Stimulated activated CD4-positive, alpha-beta T cell treated with anti-CD3 and anti-CD28 coated beads, Interleukin-4, amount 100 ng/mL, for 4 hours (primary cell): ENCODE measurements at places on chromosomes 11 and 22.

DNA sequence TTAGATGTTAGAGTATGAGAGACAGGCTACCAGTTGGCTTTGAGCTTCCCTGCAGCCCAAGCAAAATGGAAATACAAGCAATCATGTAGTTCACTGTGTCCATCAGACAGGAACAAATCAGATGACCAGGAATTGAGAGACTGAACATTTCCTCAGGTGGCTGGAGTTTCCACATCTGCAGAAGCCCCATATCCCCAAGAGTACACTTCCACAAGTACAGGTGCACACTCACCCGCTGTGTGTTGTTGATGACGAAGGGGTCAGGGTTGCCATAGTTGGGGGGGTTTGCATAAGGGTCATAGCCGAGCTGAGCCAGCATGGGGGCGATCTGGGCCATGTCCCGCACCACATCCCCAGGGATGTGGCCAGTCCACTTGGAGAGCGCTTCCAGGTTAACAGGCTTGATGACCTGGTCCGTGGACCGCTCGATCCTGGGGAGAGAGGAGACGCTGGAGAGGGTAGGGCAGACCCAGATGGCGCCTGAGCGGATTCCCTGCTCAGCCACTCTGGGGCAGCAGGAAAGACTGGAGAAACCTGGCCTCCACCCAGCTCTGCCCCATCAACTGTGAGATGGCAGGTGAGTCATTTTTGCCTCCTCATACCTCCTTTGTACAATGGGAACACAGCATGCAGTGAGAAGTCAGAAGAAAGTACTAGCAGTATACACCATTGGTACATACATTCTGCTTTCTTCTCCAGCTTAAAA lies 23.9 kb upstream of the TFIP11 start:
- DNase-seq, result no peak

DNA sequence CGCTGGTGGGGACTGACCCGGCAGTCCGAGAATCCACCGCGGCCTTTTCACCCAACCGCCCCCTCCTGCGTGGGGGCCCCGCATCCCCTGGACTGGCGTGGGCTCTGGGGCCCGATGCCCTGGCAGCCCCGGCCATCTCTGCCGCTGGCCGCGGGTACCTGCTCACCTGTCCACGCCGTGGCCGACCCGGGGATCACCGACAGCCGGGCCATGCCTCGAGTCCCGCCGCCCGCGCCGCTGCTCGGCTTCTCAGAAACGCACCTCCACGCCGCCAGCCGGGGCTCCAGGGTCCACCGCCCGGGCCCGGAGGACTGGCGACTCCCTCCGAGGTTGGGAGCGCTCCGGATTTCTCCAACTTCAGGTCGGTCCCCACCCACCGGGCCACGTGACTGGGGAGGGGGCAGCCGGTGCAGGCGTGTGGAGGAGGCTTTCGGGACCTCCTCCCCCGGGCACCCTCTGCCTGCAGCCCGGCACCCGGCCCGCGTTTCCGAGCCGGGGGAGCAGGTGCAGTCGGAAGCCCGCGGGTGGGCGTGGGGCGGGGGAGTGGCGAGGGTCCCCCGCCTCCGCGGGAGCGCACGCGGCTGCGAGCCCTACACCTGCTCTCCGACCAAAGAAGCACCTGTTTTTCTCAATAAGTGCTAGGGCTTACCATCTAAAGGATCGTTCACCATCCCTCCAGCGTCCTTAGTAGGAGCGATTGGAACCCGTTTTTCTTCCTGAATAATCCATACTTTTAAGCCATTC lies 554 bp upstream of the NRIP3 start:
- DNase-seq, result peak; percentile 44

DNA sequence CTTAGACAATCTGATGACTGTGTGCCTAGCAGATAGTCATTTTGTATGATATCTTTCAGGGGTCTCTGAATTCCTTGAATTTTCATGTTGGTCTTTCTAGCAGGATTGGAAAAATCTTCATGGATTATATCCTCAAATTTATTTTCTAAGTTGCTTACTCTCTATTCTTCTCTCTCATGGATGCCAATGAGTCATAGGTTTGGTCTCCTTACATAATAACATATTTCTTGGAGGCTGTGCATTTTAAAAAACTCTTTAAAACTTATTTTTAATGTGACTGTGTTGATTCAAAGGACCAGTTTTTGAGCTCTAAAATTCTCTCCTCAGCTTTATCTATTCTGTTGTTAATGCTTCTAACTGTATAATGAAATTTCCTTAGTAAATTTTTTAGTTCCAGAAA lies 198.7 kb downstream of the AASDHPPT start:
- DNase-seq, result no peak

DNA sequence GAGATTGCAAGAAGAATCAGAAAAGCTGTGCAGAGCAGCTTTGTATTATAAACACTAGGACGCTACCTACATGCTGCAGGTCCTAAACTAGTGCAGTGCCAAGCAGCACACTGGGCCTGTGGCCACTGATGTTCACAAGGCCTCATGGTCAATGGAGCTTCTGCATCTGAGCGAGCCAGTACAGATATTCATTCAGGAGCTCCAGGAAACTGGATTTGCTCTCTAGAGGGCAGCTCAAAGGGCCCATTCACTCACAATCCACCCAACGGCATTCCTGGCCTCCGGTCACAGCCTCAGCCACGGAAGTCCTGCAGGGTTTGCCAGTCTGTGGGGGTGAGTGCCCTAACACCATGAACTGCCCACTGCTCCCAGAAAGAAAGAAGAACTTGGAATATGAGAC lies 5.8 kb upstream of the TBC1D10A start:
- no peak for DNase-seq

- no peak for DNase-seq
Measured at GRCh38 chr11:27116684-27117083, 76.1 kb downstream of the BBOX1 start.

DNA sequence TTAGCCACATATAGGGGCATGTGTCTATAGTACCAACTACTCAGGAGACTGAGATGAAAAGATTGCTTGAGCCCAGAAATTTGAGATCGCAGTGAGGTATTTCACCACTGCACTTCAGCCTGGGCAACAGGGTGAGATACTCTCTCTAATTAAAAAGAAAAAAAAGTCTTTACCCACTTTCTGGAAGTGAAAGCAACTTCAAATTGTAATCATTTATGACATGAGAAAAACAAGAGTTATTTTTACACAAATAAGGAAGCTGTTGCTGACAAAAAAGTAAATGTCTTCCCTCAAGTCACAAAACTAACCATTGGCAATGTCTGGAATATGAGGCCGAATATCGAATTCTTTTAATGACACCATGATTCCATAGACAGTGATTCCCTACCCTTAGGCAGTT lies 71.4 kb downstream of the GLYATL1 start:
- DNase-seq, result no peak

GRCh38 chr11:57228600-57228999 lies 8.4 kb downstream of the APLNR start:
- DNase-seq, result no peak

DNA sequence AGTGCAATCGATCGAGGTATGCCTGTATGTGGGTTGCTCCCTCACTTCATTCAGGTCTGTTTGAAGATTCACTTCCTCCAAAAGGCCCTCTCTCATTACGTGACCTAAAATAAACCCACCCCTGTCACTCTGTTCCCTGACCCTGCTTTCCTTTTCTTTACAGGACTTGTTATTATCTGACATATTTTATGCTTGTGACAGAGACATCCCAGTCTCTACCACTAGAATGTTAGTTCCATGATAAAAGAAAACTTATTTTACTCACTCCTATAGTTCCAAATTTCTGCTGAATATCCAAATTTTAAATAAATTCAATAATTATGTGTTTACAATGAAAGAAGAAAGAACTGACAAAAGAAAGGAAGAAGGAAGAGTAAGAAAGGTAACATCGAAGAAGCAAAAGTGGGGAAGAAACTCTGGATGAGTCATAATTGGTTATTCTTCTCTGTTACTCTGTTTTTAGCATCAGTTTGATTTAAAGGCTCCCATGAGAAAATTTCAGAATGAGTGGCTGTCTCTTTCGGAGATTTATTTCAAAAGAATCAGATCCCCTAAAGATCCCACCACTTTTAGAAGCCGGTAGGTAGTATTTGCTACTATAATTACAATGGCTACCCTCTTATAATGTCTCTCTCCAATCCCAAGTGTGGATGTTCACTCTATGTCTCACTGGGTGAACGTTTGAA lies 33.5 kb downstream of the ENTHD1 start:
- DNase-seq, result no peak

GRCh38 chr11:70877151-70877550 lies 375.2 kb downstream of the SHANK2 start:
- DNase-seq, result no peak

GRCh38 chr22:26958378-26958777 lies 301.0 kb downstream of the MIAT start:
- DNase-seq, result no peak

- DNase-seq, result no peak
Measured at GRCh38 chr22:43654271-43654670, 157.8 kb downstream of the EFCAB6 start.
